NCI-H446 treated with DMSO at 0.1 percent for 48 hours (cell line): ENCODE measurements at places on chromosomes 7 and 10.
A peak's percentile ranks its signal among the peaks of the same experiment; 100 is the strongest.

- DNase-seq, result peak; percentile 8
These were observed 4.1 kb upstream of the TAS2R5 start for GRCh38 chr7:141785706-141786552.

- DNase-seq, result no peak
These were observed 371.0 kb downstream of the FRMD4A start for GRCh38 chr10:13959443-13960359.

GRCh38 chr7:48548667-48549066 is 375.7 kb upstream of the CDC14C start:
- DNase-seq, result no peak

DNA sequence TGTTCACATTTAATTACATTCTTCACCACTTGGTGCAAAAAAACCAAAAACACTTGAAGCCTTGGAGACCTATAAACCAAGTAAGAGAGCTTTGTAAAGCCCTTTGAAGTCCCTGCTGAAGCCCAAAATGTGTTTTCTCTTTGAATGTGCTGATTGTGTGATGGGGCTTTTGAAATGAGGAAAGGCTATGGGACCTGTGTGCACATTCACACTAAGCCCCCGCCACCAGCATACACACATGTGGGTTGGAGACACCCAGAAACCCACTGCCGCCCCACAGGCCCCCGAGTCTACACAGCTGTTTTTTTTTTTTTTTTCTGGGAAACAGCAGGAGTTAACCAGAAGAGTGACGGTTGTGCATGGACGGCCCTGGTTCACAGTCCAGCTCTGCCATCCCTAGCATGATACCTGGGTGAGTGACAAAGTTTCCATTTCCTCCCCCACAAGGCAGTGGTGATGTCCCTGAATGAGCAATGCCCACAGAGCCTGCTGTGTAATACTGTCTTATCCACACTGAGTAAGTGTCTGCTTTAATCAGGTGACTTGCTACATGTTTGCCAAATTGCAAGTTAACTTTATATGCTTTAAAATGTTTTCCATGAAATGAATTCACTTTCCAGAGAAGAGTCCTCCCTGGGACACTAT is 154.6 kb upstream of the GDF10 start:
- DNase-seq, result no peak

GRCh38 chr10:79144351-79145173 is 75.8 kb downstream of the ZMIZ1 start:
- DNase-seq, result no peak

- DNase-seq, result no peak
These were observed 22.4 kb upstream of the FRAT2 start for GRCh38 chr10:97356918-97357317.

DNA sequence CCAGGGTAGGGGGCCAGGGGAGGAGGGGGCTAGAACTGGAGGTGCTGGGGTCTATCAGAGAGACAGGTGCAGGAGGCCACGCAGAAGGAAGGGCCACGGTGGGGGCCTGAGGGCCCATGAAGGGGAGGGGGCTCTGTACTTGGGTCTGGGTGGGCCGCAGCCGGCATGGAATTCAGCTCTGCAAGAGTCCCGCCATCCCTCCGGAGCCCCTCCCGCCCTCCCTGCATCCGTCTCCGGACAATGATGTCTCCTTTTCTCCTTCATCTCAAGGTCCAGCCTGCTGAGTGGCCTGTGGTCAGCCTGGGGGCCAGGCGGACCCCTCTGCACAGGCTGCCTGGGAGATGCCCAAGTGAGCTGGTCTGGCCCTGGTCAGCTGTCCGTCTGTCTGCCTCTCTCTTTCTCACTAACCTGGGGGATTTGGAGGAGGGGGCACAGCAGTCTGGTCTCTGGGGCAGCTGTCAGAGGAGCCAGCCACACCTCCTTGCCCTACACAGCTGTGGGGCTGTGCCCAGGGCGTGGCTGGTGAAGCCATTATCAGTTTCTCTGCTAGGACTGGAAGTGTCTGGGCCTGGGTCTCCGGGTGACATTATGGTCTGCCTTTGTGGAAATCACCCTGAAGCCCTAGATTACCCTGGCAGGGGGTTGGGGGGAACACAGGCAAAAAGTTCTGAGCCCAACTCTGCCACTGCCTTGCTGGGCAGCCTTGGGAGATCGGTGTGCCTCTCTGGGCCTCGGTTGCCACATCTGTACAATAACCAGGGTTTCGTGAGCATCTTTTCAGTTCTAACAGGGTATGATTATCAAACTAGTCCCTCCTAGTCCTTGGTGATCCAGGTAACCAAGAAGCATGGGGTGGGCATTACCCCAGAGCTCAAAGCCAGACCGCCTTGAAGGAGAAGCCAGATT is 19.0 kb upstream of the HSPB1 start:
- DNase-seq, result no peak

- no peak for DNase-seq
These were observed 44.8 kb downstream of the PALS2 start for GRCh38 chr7:24617957-24618616.

DNA sequence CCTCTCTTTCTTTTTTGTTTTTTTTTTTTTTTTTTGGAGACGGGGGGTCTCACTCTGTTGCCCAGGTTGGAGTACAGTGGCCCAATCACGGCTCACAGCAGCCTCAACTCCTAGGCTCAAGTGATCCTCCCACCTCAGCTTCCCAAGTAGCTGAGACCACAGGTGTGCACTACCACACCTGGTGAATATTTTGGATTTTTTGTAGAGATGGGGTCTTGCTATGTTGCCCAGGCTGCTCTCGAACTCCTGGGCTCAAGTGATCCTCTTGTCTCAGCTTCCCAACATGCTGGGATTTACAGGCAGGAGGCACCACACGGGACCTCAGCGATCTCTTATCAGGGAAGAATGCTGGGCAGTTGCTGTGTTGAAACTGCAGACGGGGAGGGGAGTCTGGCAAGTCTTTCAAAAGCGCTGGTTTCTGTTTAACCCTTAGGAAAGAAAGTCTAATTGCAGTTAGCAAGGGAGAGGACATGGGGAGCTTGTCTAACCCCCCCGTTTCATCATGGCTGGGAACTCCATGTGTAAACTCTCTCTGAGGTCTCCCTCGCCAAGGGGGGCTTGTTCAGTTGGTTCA is 39.6 kb upstream of the LMTK2 start:
- DNase-seq, result no peak

DNA sequence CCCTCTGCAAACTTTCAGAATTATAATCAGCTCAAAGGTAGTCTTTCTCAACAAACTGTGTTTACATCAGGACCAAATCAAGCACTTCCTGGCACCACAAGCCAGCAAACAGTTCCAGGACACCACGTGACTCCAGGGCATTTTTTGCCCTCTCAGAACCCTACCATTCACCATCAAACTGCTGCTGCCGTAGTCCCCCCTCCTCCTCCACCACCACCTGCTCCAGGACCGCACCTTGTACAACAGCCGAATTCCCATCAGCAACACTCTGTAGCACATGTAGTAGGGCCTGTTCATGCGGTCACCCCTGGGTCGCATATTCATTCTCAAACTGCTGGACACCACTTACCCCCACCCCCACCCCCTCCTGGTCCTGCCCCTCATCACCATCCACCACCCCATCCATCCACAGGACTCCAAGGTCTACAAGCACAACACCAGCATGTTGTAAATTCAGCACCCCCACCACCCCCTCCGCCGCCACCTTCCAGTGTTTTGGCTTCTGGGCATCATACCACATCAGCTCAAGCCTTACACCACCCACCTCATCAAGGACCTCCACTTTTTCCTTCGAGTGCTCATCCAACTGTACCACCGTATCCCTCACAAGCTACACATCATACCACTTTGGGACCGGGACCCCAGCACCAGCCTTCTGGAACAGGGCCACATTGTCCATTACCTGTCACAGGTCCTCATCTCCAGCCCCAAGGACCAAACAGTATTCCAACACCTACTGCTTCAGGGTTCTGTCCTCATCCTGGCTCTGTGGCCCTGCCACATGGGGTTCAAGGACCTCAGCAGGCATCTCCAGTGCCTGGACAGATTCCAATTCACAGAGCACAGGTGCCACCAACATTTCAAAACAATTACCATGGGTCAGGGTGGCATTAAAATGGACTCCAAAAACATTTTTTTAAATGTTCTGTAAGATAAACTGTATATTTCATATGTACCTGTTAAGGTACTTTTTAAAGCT is 98.7 kb downstream of the KMT2E start:
- DNase-seq, result no peak

DNA sequence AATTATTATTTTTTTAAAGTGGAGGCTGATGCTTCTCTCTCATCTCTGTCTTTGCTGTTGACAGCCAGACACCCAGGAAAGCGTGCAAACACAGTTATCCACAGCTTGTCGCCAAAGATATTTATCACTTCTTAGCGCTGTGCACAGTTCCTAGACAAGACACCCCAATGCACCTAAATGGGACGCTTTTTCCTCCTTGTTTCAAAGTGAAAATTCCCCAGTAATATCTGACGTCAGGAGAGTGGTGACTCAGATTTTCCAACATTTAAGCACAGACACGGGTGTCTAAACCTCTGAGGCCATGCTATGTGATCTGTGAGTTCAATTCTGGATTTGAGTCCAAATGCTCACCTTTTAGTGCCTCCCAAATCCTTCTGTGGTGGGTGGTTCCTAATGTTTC is 151.6 kb downstream of the EMX2 start:
- DNase-seq, result no peak

DNA sequence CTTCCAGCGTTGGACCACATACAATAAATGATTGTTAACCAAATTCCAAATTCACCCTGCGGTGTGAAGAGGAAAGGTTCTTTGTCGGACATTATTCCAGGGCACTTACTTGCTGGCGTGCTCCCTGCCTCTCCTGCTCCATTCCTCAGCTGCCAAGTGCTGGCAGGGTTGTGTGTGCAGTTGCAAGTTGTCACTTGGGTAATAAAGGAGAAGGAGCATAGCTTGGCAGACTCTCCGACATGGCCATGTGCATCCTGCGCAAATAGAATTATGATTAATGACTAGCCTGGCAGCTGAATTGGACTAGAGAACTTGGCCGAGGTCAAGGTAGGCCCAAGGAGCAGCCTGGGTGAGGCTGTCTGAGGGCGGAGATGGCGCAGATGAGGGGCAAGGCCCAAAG is 92.3 kb upstream of the ELMO1 start:
- peak; percentile 95 for DNase-seq

GRCh38 chr10:122290334-122290733 is 19.2 kb downstream of the BTBD16 start:
- DNase-seq, result no peak

- DNase-seq, result peak; percentile 12
These were observed 17.8 kb upstream of the IFIT2 start for GRCh38 chr10:89283936-89284475.

- DNase-seq, result no peak
These were observed 115.0 kb downstream of the SND1 start for GRCh38 chr7:127766831-127767459.

DNA sequence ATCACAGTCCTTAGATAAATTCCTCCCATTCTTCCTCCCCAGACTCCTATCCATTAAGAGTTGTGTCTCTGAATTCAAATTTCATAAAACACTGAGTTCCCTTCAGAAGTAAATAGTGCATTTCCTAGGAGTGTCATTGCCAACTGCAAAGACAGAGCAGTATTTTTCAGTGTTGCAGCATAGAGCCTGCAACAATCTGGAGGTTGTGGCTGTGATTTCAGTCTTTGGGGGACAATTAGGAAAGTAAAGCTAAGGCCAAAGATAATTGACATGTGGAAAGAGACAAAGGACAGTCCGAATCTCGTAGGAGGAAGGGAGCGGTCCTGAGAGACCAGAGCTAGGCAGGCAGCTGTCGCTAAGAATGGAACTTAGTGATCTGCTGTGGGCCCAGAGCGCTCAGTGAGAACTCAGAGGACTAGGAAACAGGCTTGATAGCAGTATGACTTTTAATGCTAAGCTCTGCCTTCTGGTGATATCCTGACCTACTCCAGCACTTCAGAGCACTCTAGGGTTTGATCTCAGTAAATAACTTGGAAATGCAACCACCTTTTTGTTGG is 46.2 kb downstream of the PRPF18 start:
- DNase-seq, result no peak

GRCh38 chr7:70752794-70753241 is 379.1 kb upstream of the GALNT17 start:
- DNase-seq, result no peak

GRCh38 chr10:132185601-132186487 is 904 bp upstream of the DPYSL4 start:
- no peak for DNase-seq

- no peak for DNase-seq
These were observed 26.3 kb downstream of the FIGNL1 start for GRCh38 chr7:50423860-50424259.

DNA sequence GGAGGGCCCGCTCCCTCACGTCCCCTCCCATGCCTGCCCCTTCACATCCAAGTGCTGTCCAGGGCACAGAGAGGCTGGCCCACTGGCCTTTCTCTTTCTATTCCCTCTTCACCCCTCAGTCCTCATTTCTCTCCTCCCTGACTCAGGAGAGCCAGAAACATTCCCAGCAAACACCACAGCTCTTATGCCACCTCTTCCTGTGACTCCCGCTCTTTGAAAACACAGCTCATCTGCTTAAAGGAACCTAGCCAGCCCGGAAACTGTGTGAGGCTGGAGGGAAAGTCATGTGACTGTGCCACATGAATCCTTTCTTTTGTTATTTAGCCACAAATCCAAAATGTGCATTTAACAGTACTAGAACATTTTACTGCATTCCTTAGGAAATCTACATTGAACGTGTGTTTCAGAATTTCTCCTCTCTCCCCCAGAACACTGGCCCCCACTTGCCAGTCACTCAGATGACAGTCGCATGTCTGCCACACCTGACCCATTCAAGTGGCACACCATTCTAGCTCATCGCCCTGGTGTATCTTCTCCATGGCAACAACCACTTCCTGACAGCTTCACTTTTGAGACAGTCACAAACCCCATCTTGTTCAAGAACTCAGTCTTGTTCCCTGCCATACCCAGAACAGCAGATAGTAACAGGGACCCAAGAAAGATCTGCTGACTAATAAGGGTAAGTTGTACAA is 42.8 kb downstream of the GRB10 start:
- DNase-seq, result no peak

DNA sequence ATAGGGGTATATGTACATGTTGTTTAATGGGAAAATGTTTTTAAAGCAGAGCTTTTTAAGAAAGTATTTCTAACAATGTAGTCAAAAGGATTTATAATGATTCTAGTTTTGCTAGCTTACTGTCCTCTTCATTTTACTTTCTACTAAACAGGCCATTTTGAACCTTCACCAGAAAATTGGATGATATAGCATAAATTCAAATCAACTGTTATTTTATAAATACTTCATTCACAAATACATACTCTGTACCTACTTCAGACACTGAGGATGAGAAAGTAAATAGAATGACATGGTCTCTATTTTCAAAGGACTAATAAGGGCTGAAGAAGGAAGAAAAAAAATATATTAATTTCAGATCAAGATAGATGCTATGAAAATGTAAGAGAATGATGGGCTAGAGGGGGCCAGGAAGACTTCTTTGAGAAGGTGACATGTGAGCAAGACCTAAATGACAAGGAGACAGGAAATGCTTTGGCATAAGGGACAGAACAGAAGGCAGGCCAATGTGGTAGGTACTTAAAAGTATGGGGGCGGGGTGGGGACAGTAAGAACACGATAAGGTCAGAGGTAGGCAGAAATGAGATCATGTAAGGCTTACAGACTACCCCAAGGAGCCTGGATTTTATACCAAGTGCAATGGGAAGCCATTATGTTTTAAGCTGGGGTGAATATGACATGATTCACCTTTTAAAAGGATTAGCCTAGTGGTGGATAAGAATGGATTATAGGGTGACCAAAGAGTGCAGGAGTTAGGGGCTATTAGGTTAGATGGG is 5.2 kb downstream of the NAMPT start:
- no peak for DNase-seq
